Calu3 (cell line): ENCODE measurements at places on chromosomes 16 and 17. TPM values are rescaled to one million over a fixed set of nuclear protein-coding genes. Genes with fewer than 3 reads are reported as not detected.

The HS3ST3B1 gene
- total RNA-seq, result 0.78 and 0.80 TPM in 2 replicates

DNA sequence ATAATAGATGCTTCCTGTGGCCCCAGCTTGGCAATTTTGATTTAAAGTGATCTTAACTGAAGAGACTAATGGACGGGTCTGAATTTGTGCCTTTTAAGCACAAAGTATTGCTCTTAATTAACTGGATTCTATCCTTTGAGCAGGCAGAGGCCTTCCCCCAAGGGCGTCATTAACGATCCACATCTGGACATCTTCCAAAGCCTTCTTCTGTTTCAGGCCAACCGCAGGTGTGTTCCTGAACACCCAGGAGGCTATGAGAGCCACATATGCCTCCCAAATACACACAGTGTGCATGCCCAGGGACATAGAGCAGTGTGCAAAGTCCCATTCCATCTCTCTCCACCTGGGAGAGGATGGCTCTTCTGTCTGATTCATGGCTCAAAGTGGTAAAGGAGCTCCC is 42.3 kb downstream of the MAPT start:
- DNase-seq, result no peak

The FNDC8 gene
- total RNA-seq, result not detected in 2 replicates

The SAMD14 gene
- total RNA-seq, result not detected in 2 replicates
